H4 (cell line): ENCODE measurements at places on chromosomes 1 and 21. TPM values are rescaled to one million over a fixed set of nuclear protein-coding genes. Genes with fewer than 3 reads are reported as not detected.
A peak's percentile ranks its signal among the peaks of the same experiment; 100 is the strongest.

DNA sequence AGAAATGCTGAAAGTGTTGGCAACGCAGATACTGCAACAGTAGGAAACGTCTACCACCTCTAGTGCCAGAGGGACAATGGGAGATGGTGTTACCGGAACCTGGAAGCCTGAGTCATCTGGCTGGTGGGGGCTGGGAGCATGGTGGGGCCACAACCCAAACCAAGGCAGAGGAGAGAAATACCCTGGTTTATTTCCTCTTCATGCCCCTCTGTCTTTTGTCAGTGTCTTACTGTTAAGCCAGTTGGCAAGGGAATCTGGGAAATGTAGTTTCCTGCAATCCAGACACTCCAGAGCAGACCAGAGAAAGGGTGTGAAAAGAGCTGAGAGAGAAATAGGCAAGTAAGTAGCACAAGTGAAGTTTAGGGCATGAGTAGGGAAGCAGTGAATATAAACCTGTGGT lies 14.8 kb downstream of the DNTTIP2 start:
- no peak for DNase-seq

DNA sequence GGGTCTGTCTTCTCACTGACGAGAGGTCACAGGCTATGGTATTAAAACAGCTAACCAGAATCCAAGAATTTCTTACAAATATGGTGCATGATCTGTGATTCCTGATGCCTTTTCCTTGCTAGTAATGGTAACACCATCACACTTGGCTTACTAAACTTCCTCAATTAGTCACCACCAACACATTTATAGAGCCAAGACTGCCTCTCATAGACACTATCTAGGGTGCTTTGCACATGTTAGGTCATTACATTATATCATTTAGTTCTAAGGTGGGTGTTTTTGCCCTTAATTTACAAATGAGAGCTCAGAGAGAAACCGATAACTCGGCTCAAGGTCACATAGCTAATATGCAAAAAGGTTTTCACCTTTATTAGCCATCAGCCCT lies 8.7 kb downstream of the KIF21B start:
- DNase-seq, result no peak

GRCh38 chr1:22772014-22772413 lies 61.4 kb downstream of the EPHB2 start:
- no peak for DNase-seq

DNA sequence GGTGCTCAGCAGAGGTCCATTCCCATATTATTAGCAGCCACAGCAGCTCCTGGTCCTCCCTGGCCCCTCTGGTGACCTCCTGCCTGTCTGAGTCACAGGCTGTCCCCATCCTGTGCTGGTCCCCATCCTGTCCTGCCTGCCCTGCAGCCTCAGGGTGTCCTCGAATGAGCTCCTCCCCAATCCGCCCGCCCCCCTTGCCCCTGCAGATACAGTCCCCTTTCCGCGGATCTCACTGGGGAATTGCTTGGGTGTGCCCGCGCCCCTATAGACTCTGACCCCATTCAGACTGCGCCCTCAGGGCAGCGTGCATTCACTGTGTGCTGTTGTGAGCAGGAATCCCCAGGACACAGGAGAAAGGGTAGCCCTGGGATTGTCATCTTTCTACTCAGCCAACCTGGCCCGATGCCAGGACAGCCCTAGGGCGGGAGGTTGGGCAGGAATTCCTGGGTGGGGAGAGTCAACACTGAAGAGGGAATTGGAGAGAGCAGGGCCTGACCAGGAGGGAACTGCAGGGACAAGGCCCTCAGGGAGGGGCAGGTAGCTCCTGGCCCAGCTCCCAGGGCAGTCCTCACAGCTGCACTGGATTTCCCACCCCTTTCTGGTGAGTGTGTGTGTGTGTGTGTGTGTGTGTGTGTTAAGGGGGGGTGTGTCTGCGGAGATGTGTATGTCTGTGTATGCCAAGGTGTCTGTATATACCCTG lies 1.1 kb upstream of the GUCA2A start:
- peak; percentile 87 for DNase-seq

- no peak for DNase-seq
These were observed 144.5 kb downstream of the TM2D1 start for GRCh38 chr1:61580417-61580816.

DNA sequence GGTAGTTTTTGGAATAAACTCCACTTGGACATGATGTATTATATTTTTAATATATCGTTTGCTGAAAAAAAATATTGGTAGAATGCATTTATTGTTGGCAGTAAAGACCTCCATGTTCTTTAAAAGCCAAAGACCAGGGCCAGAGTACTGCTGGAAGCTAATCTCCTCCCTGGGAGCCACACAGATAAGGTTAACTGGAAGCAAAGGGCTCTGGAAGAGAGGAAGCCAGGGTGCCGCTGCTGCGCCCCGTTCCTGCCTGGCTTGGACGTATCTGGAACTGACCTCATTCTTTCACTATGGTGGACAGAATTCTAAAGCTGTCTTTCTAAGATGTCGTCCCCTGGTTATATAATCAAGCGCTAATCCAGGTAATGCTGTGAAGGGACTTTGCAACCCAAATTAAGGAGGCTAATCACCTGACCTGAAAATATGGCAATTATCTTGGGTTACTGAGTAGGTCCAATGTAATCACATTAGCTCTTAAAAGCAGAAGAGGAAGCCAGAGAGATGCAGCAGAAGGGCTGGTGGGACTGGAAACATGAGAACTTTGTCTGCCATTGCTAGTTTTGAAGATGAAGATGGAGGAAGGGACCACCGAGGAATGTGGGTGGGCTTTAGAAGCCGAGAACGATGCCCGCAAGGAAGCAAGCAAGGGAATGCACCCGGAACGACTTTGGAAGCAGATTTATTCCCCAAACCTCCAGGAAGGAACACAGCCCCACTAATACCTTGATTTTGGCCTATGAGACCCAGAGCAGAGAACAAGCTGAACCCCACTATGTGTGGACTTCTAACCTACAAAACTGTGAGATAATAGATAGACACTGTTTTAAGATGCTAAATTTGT lies 167.7 kb upstream of the KCNJ15 start:
- no peak for DNase-seq

GRCh38 chr1:204563307-204563706 lies 47.1 kb downstream of the MDM4 start:
- DNase-seq, result no peak

DNA sequence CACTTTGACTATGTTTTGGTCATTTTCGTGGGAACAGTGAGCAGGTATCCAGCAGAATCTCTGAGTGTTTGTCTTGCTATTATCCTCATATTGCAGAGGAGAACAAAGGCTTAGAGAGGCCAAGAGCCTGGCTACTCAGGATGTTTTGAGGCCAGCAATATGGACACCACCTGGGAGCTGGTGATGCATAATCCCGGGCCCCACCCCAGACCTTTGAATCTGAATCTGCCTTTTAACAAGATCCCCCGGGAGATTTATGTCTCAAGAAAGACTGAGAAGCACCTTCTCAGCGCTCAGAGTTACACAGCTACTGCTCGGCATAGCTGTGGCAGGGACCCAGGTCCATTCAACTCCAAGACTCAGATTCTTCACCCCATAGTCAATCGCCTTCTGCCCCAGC lies 72.8 kb downstream of the PTPRU start:
- DNase-seq, result no peak

DNA sequence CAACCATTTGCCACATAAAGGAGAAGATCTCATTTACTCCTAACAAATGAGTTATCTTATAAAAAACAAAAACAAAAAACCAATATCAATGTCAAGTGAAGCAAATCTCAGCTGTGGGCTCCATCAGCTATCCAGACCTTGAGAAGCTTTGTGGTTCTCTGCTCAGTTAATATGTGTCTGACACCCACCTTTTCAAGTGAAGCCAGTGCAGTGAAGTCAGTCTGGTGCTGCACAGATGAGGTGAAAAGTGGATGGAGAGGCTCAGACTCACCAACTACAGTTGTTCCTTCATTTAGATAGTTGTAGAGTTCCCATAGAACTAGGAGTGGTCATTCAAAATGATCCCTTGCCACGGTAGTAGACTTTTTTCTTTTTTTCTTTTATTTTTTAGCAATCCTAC lies 106.8 kb downstream of the NTNG1 start:
- no peak for DNase-seq

DNA sequence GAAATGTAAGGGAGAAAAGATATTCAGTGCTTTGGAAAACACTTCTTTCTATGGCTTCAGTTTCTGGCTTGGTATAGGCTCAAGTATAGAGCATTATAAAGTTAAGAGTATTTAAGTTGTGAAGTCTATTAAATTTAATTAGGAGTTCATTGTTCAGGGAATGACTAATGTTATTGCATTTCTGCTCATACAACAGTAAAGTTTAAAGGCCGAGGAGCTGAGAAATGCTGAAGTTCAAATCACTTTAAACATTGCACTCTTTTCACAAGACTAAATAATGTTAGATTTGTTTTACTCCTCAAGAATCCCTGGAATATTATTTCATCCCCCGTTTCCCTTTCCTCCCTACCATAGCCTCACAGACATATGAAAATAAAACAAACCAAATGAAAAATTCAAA lies 30.1 kb downstream of the RGS5 start:
- no peak for DNase-seq

- no peak for DNase-seq
These were observed 77.0 kb downstream of the VWA5B1 start for GRCh38 chr1:20367626-20368025.

GRCh38 chr1:10620776-10621175 lies 146.0 kb downstream of the PEX14 start:
- DNase-seq, result no peak

DNA sequence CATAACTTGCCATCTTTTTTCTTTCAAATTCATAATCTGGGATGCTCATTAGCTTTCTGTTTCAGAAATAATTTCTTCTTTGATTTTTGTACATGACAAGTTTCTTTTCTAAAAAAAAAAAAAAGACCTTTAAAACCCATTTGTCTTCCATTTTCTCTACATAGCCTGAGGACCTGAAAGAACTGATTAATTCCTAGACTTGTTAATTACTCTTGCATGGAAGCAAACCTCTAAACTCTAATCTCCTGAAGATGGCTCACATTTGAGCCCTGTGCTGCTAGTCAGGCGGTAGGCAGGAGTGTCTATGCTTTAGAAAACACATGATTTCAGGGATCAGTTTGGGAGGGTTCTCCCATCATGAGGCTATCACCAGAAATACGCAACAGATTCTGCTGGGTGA lies 152.0 kb downstream of the KAZN start:
- DNase-seq, result no peak

DNA sequence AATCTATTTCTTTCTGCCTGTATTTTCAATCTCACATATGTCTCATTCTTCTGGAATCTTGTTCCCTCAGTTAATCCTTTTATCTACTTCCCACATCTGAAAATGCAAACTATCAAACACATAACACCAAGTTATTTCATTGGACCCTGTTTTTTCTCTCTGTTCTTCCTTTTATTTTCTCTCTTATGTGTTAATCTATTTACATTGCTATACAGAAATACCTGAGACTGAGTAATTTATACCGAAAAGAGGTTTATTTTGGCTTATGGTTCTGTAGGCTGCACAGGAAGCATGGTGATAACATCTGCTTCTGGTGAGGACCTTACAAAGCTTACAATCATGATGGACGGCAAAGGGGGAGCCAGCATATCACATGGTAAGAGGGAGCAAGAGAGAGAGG lies 247.6 kb downstream of the TGFB2 start:
- no peak for DNase-seq

GRCh38 chr1:161950377-161950776 lies 73.3 kb downstream of the OLFML2B start:
- DNase-seq, result no peak

GRCh38 chr1:84402060-84402459 lies 3.8 kb downstream of the DNASE2B start:
- no peak for DNase-seq

DNA sequence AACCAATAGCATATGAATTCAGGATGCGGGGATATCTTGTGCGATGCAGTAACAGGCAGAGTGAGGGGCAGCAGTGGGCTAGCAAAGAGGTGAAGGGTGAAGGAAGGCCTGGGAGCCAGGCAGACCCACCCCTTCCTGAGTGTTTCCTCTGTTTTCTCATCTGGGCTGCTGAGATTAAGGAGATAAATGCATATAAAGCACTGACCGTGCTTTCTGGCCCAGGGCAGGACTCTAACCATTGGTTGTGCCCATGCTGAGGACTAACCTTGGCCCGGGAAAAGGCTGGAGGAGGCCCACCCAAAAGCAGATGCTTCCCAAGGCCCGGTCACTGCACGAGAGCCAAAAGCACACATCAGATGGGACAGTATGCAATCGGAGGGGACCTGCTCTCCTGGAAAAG lies 87.6 kb downstream of the PSMG1 start:
- DNase-seq, result no peak

- no peak for DNase-seq
These were observed 44.5 kb downstream of the LRRC38 start for GRCh38 chr1:13469343-13469742.

GRCh38 chr21:15439726-15440125 lies 290.1 kb upstream of the USP25 start:
- DNase-seq, result no peak

Gene PDPN
- 2.6 and 3.6 TPM in 2 replicates for total RNA-seq

Gene GRIK1
- total RNA-seq, result not detected in 2 replicates

Gene AKR7A3
- total RNA-seq, result 0.31 TPM in 1 of 2 replicates, not detected in the other

Gene MYCL
- not detected in 2 replicates for total RNA-seq

Gene BTF3L4
- 108 and 158 TPM in 2 replicates for total RNA-seq

Gene FMO1
- total RNA-seq, result 0.06 TPM in 1 of 2 replicates, not detected in the other
